ENCODE measurements at places on chromosomes 1 and 21.

DNA sequence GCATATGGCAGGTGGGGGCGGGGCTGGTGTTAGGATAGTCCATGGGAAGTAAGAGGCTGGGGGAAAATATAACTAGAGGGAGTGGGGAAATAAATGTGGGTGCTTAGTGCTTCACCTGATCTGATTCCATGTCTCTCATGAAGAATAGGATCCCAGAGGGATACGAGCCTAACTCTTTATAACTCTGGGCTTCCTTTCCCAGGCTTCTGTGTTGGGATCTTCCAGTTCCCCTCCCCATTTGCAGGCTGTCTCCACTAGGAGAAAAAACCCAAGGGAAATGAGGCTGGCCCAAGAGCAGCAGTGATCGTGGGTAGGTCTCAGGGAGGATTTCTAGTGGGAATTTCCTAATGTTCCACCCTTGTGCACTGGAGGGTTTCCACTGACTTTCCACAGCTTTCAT lies 1.6 kb downstream of the KCNJ9 start:
- DNase-seq: no peak

DNA sequence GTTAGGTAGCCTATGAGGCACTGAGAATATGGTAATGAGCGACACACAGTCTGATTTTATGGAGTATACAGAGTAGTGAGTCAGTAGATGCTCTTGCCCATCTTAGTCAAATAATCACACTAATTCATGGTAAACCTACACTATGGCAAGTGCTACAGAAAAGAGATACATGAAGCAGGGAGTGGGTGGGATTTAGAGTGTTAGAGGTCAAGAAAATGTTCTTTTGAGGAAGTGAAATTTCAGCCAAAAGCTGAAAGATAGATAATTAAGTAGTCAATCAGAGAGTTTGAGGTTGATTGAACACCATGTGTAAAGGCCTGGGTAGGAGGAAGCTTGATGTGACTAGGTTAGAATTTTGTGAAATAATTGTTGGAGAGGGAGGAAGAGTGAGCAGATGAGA lies 14.7 kb downstream of the MDM4 start:
- no peak for DNase-seq

DNA sequence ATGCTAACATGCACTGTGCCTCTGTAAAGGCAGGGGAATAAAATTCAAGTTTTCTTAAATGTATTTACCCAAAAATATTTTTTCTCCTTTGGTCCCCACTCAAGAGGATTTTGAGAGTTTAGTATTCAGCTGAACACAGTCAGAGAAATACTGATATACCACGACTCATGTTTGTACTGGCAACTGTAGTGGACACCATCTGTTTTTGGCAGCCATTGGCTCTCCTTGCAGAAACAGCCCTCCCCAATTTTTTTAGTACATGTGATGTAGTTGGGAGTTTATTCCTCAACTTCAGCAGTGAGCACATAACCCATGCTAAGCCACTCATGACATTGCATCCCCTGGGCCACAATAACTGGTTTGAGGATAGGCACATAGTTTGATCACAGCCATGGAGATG lies 154.8 kb upstream of the POU3F1 start:
- no peak for DNase-seq

DNA sequence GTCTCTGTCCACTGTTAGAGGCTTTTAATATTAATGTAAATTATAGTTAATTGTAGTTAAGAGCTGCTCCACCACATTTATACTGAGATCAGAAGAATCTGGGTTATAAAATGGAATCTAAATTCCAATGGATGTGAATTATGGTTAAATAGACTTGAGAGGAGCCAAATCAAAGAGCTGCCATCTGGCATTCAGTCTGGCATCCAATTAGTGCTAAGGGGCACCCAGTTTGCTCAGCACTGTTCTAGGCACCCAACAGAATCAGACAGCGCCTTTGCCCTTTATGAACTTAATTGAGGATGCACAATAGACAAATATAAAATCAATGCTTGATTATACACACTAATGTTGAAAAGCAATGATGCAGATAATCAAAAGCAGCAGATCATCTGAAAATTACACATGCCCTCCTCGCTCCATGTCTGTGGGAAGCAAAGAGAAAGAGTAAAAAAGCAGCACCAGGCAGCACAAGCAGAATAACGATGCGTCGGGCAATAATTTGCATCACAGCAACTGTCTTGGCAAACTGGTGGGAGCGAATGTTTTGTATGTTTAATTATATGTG lies 310.1 kb downstream of the BRINP2 start:
- DNase-seq: peak; percentile 92

- DNase-seq: no peak
These were observed 43.4 kb upstream of the SLC25A33 start for GRCh38 chr1:9495854-9496374.

- DNase-seq: peak; percentile 76
These were observed 136.1 kb upstream of the IRF2BP2 start for GRCh38 chr1:234745844-234746797.

DNA sequence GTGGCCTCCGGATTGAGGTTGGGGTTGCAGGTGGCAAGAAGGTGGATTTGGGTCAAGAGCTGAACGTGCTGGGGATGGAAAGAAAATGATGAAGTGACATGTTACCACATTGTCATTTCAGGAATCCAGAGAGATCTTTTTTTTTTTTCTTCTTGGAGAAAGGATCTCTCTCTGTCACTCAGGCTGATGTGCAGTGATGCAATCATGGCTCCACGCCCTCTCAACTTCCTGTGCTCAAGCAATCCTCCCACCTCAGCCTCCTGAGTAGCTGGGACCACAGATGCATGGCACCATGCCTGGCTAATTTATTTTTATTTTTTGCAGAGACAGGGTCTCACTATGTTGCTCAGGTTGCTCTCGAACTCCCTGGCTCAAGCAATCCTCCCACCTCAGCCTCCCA lies 80.6 kb downstream of the GON4L start:
- DNase-seq: no peak

GRCh38 chr1:214186103-214186824 lies 94.7 kb upstream of the SMYD2 start:
- DNase-seq: peak; percentile 64

GRCh38 chr1:30816211-30817076 lies 58.9 kb upstream of the LAPTM5 start:
- peak; percentile 99 for DNase-seq

GRCh38 chr1:23177438-23178380 lies 9.1 kb upstream of the LUZP1 start:
- peak; percentile 85 for DNase-seq

GRCh38 chr1:65820983-65821382 lies 28.3 kb downstream of the PDE4B start:
- no peak for DNase-seq

DNA sequence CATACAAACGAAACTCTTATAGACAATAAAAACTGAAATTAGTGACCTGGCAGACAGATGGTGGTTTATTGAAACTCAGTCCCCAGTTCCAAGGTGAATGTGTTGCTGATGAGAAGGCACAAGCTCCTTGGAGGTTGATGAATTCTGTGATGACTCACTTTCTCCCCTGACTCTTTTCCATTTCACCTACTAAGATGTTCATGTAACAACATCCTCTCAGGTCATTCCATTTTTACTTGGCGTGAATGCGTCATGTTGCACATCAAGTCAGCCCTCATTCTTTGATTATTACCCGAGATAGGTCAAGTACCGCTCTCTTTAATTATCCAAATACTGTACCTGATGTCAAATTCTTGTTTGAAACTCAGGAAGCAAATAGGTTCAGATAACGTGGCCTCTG lies 10.1 kb upstream of the IL10RB start:
- DNase-seq: no peak

GRCh38 chr1:114238053-114238452 lies 84.4 kb upstream of the SYT6 start:
- no peak for DNase-seq

- DNase-seq: no peak
These were observed 49.9 kb upstream of the EDN2 start for GRCh38 chr1:41534181-41535076.

DNA sequence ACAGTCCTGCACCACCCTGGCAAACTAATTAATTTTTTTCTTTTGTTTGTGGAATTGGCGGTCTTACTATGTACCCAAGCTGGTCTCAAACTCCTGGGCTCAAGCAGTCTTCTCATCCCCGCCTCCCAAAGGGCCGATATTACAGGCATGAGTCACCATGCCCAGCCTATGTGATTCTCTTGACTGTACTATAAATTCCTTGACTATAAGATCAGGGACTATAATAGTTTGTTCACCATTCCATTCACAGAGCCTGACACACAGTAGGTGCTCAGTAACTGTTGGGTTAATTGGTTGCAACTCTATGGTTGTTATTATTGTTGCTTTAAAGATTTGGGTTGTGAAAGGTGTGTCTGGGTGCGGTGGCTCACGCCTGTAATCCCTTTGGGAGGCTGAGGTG lies 17.2 kb downstream of the DAP3 start:
- DNase-seq: no peak

- no peak for DNase-seq
These were observed 190.5 kb downstream of the TOMM20 start for GRCh38 chr1:234938135-234938534.

- DNase-seq: no peak
These were observed 63.4 kb upstream of the RAB3GAP2 start for GRCh38 chr1:220335668-220336067.

- no peak for DNase-seq
These were observed 139.8 kb downstream of the LIPI start for GRCh38 chr21:14070968-14071367.

DNA sequence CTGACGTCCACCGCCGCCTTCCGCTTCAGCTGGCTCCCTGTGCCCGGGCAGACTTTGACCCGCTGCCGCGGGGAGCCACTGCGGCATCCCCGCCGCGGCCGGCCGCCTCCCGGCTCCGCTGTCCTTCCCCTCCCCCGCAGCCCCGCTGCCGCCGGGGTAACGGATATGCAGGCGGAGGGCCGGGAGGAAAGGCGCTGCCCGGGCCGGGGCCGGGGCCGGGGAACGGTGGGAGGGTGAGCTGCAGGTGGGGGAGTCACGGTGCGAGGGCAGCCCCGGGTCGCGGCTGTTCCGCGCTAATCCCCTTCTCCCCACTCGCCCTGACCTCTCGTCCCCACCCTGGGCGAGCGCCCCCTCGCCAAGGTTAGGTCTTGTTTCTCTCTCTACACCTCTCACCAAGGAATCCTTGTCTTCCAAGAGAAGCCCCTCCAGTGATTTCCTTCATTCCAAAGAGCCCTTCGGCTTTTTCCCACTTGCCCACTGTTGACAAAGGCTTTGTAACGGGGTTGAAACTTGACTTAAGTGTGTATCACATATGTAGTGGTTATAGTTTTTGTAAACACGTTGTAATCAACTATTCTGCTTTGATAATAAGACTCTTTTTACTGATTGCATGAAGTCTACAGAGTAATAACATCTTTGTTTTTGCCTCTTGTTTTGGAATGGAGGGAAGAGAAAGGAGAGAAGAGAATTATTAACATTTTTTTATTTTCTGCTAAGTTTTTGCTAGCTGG lies 669 bp downstream of the XPR1 start:
- DNase-seq: peak; percentile 70

- no peak for DNase-seq
These were observed 40.7 kb downstream of the PLEKHA6 start for GRCh38 chr1:204319027-204319426.

GRCh38 chr1:200435200-200435780 lies 25.5 kb upstream of the ZNF281 start:
- no peak for DNase-seq

GRCh38 chr1:52296345-52296744 lies 69.7 kb downstream of the CC2D1B start:
- DNase-seq: peak; percentile 35

DNA sequence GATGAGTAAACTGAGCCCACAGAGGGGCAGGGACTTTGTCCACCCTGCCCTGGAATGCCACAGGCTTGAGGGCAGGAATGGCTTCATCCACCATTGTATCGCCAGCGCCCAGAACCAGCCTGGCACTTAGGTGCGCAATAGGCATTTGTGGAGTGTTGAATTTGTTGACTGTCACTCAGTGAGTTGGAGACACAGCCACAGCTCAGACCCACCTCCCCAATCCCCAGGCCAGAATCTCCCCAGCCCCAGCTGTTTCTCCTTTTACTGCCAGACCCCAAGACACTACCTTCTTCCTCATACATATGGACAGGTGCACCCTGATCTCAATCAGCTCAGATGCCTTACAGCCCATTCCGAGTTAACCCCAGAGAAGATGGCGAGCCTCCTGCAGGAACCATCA lies 674.5 kb downstream of the MATN1 start:
- DNase-seq: no peak

GRCh38 chr1:234427950-234428646 lies 50.9 kb downstream of the TARBP1 start:
- no peak for DNase-seq

GRCh38 chr1:156951371-156951770 lies 30.9 kb downstream of the LRRC71 start:
- DNase-seq: no peak

DNA sequence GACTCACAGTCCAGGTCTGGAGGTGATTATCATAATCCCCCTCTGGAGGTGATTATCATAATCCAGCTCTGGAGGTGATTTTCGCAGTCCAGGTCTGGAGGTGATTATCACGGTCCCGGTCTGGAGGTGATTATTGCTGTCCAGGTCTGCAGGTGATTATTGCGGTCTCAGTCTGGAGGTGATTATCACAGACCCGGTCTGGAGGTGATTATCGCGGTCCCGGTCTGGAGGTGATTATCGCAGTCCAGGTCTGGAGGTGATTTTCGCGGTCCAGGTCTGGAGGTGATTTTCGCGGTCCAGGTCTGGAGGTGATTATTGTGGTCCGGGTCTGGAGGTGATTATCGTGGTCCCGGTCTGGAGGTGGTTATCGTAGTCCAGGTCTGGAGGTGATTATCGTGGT lies 76.6 kb downstream of the SDCCAG8 start:
- DNase-seq: no peak

GRCh38 chr1:228472655-228473054 lies 14.5 kb upstream of the RNF187 start:
- no peak for DNase-seq

GRCh38 chr1:74246315-74246714 lies 11.1 kb downstream of the TNNI3K start:
- no peak for DNase-seq

DNA sequence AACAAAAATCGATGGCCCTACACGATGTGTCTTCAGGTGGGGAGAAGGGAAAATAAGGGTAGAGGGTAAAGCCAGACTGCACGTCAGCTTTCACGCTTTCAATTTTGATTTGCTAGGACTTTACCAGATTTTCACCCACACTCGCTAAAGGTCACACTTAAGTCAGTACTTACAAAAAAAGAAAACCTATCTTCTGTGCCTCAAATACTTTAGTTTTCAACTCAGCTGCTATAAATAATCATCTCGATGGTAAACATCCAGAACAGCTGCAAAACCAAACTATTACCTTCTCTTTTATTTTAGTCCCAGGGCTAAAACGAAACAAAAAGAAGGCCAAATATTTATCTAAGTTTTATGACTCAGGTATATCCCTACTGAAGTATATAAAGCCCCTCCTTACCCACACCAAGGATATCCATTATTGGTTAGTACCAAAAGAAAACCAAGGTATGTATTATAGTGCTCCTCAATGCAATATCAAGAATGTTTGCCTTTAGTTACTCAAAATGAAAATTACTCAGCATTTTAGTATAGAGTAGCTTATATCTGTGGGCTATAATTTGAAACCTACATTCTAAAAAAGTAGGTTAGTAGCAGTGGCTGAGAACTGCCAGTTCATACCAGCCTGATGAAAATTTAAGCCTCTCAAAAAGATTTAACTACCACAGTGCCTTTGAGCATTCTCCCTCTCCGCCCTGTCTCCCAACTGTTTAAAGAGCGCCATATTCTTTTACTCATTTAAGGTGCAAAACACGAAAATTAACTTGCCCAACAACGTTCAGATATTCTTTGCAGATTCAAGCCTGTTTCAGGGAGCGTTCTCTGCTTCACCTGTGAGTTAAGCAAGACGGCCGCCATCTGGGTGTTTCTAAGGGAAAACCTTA lies 1.5 kb downstream of the CSDE1 start:
- no peak for DNase-seq
